ENCODE measurements at places on chromosomes 5 and 9.

DNA sequence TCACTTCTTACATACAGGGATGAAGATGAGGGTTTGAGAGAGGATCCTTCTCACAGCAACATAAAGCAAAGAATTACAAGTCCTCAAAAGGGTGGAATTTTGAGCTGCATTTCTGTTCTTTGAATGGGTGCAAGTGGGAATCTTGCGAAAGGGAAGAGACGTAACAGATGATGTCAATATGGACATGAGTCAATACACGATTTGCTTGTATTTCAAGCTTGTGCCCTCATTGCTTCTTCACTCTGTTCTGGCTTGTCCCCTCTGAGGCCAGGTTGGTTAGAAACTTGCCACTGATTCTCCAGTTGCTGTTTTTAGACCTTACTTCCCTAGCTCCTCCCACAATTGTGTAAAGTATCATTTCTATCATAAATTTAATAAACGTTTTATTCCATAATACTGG lies 104.8 kb upstream of the CLINT1 start:
- DNase-seq, result no peak

- no peak for DNase-seq
Observed at GRCh38 chr5:41736641-41737040, 133.6 kb downstream of the OXCT1 start.

GRCh38 chr5:134000091-134000511 lies 4.7 kb downstream of the VDAC1 start:
- no peak for DNase-seq

DNA sequence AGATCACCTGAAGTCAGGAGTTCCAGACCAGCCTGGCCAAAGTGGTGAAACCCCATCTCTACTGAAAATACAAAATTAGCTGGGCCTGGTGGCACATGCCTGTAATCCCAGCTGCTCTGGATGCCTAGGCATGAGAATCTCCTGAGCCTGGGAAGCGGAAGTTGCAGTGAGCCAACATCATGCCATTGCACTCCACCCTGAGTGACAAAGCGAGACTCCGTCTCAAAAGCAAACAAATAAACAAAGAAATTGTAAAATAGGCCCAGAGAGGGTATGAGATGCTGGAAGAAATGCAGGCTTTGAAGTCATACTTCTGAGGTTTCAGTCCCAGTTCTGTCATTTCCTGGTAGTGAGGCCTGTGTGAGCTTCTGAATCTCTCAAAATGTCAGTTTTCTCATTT lies 5.3 kb upstream of the ARHGEF37 start:
- DNase-seq, result no peak

- DNase-seq, result no peak
Observed at GRCh38 chr9:127174386-127175318, 52.2 kb upstream of the ANGPTL2 start.

- DNase-seq, result no peak
Observed at GRCh38 chr5:4882186-4882585, 257.9 kb upstream of the ADAMTS16 start.

DNA sequence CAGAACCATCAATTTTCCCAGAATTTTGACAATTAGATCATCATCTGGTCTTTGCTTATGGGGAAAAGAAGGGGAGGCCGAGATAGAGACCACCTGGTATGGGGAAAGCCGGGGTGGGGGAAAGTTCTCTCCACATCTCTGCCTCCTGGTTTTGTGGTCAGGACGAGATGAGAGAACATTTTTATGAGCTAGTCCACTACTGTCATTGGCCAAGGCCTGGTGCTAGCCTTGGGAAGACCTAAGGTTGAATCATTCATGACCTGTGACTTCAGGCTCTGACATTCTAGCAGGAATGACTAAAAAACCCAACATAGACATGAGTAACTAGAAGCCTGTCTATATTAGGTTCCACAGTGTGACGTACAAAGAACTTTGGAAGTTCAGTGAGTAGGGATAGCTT lies 135.2 kb downstream of the PTTG1 start:
- no peak for DNase-seq

Measured in stimulated activated CD8-positive, alpha-beta memory T cell treated with anti-CD3 and anti-CD28 coated beads, Interleukin-4, amount 100 ng/mL, for 24 hours (primary cell).